Kidney capillary endothelial cell (primary cell): ENCODE measurements at places on chromosomes 6 and 20.

DNA sequence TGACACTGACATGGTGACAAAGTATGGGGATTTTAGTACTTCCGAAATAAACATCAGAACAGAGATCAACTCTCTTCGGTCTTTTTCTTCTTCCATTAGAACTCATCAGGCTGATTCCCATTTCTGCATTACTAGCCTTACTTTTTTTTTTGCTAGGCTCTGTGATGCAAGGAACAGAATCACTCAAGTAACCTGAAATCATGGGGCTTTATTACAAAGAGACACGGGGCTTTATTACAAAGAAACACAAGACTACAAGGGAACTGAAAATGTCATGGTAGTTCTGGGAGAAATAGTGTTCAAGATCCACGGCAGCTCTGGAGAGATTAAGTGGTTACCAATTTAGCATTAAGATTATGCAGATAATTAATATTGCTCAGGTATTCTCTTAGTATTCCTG, 11.6 kb downstream of the SOX4 start:
- no peak for DNase-seq

DNA sequence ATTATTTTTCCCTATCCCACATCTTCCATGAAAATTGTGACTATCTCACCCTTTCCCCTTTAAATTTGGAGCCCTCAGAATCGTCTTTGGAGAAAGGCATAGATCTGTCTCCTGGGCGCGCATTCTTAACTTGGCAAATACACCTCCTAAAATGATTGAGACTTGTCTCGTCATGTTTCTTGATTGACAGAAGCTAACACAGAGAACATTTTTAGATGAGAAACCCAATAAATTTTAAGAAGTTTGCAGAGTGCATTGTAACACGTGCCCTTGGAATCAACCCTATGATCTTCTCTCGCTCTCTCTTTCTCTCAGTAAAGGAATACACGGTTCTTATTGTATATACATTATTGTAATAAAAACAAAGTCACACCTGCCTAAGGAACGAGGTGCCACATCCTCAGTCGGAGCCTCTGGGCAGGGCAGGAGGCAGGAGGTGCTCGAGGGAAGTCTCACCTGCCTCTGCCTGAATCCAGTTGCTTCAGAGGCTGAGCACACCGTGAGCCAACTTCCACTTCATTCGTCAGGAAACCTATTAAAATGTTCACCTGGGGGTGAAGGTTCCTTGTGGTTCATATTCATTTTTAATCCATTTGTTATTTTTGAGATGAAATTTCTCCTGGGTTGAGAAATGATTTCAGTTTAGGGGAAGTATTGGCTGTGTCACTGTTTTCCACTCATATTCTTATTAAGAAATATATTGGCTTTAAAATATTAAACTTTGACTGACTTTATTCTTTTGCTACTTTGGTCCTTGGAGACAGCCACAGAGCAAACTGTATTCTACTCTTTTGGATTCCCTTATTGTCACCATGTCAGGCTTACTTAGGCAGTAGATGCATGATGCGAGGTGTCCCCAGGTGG, 90.5 kb upstream of the THBS2 start:
- DNase-seq = no peak

GRCh38 chr20:50930139-50930975, 880 bp downstream of the ADNP start:
- no peak for DNase-seq

DNA sequence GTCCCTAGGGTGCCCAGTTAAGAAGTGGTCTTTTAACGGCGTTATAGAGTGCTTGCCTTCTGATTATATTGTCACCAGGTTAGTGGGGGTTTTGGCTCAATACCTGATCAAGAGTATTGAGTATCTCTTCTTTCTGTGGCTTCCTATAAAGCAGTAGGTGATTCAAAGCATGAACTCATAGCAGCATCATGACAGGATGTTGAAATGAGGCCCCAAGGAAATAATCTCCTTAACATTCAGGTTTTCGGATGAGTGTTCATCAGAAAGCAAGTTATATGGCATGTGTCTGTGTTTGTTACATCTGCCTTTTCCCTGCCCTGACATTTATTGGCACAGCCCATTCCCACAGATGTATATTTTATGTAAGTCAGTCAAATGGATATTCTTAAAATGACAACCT, 301.0 kb downstream of the FARS2 start:
- DNase-seq = no peak

DNA sequence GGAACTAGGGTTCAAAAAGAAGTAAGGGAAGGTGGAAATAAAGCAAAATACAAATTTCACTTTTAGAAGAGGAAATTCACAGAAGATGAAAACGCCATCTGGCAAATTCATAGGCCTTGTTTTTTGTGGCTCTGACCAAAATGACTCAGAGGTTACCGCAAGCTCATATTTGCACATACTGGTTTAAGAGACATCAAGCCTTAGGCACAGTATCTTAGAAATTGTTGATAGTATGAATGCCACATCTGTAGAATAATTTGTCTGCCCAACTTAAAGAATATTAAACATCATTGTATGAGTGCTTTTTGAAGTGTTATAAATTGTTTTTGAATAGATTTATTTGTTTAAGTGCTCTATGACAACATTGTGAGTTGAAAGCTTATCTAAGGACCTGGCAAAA, 10.6 kb downstream of the TAAR1 start:
- no peak for DNase-seq

GRCh38 chr20:32807706-32808105, 12.0 kb upstream of the MAPRE1 start:
- DNase-seq = no peak

DNA sequence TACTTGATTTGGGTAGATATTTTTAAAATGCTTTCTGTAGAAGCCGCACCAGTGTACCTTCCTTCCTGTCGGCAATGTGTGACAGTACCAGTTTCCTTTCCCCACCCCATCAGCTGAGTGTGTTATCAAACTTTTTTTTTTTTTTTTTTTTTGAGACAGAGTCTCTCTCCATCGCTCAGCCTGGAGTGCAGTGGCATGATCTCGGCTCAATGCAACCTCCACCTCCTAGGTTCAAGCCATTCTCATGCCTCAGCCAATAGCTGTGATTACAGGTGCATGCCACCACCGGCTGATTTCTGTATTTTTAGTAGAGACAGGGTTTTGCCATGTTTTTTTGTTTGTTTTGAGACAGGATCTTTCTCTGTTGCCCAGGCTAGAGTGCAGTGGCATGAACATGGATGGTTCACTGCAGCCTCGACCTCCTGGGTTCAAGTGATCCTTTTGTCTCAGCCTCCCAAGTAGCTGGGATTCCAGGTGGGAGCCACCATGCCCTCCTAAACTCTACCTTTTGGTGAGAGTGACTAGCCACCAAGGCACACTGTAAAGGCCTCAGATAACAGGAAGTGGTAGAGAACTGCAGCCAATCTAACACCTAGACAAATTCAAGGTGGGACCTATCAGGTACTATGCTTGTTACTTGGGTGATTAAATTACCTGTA, 26.5 kb upstream of the ZBTB22 start:
- DNase-seq = no peak

- DNase-seq = no peak
Measured at GRCh38 chr6:52840763-52841585, at the start of gene GSTA5. Gene GSTA5 (minus strand): TSS chr6:52840813.

DNA sequence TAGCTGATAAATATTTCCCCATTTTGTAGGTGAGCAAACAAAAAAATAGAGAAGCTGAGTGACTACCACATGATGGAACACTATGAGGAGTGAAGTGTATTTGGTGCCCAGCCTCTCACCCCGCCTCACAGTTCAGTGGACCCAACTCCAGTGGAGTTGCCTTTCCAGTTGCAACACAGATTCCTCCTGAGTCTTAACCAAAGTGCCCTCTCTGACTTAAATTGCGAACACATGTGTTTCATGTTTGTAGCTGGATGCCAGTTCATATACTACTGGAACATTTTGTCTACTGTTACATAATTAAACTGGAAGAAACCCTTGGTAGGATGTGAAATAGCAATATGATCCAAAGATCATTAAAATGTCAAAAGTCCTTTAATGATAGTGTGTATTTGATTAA, 448.9 kb downstream of the COL12A1 start:
- no peak for DNase-seq

- no peak for DNase-seq
Measured at GRCh38 chr6:116096979-116097816, 3.5 kb upstream of the NT5DC1 start.

- no peak for DNase-seq
Measured at GRCh38 chr20:61350500-61351250, 98.6 kb downstream of the CDH4 start.

DNA sequence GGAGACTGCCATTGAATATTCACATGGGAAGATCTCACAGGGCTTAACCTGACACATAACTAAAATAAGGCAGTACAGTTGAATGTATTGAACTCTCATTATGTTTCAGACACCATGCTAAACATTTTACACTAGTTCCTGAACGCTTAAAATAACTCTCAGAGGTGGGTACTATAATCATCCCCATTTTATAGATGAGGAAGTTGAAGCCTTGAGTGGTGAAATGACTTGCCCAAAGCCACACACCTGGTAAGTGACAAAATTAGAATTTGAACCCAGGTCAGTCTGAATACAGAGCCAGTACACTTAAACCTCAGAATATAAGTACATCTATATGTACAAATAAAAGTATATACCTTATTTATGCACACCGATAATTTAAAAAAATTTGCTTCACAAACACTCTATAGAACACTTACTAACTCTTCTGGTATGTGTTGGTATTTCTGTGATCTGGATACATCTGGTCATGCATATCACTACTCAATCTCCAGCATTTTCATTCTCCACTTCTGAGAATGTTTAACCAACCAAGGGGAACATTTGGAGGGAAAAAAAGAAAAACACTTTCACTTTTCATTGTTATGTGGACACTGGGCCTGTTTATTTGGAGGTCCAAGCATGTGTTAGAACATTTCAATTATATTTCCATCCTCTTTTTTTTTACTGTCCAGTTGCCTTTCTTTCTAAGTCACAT, 4.6 kb upstream of the BICRAL start:
- DNase-seq = no peak

- no peak for DNase-seq
Measured at GRCh38 chr6:45617441-45617840, 239.7 kb upstream of the SUPT3H start.

DNA sequence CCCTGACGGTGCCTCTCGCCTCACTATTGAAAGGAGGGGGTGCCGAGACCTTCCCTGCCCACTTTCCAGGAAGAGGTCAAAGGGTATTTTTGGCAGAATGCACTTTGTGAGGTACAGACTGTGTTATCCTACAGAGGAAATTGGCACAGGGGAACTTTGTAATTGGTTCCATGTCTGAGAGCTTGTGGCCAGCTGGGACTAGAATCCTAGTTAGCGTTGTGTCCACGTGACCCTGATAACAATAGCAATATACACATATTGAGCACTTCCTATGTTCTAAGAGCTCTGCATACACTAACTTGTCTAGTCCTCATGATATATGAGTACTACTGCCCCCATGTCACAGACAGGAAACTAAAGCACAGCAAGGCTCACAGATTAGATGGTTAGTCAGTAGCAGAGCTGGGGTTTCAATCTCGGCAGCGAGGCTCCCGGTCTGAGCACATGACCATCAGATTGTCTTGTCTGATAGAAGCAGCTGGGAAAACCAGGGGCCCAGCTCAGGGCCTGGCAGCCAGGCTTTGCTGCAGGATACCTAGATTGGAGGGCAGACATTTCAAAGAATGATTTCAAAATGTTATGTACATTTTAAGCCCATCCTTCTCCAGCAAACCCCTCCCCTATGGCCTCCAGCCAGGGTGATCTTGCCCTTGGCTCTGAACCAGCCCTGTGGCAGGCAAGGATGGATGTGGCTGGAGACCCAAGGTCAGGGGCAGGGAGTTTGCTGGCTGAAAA, 1.4 kb downstream of the MAPK13 start:
- peak; percentile 98 for DNase-seq

DNA sequence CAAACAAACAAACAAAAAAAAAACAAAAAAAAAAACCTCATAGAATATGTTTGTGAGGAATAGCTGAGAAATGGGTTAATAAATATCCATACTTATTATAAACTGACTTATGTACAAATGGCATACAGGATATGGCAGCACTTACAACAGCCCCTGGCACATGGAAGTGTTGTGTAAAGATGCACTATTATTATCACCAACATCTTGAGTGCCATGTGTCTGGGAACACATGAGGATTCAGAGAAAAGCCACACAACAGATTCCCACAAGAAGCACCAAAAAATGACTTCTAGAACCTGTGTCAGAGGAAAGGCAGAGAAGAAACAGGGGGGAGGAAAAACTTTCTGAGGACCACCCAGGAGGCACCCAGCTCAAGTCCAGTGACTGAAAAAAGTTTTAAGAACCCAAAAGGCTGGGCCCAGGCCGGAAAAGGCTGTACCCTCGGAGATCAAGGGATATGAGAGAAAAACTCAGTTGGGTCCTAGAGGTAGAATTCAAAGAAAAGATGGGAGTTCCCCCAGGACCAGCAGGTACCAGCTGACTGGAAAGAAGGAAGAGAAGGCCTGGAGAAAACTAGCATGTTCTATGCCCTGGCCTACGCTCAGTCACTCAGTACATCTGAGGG, 9.4 kb upstream of the TAF8 start:
- DNase-seq = no peak

DNA sequence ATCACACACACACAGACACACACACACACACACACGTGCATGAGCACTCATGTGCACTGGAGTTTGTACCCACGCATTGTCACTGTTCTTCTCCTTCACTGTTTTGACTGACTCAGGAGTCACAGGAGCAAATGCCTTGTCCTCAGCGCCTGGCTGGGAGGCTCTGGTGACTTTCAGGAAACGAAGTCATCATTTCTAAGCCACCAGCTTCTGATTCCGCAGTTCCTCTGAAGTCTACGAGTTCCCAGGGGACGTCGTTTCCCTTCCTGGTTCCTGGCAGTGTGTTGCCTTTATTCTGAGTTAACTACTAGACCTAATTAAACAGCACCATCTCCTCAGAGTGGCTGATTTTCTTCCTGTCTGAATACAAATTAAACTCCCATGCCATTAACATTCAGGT, 82.2 kb upstream of the PMEPA1 start:
- DNase-seq = peak; percentile 97

GRCh38 chr6:132728616-132729015, 14.8 kb upstream of the VNN1 start:
- DNase-seq = no peak

DNA sequence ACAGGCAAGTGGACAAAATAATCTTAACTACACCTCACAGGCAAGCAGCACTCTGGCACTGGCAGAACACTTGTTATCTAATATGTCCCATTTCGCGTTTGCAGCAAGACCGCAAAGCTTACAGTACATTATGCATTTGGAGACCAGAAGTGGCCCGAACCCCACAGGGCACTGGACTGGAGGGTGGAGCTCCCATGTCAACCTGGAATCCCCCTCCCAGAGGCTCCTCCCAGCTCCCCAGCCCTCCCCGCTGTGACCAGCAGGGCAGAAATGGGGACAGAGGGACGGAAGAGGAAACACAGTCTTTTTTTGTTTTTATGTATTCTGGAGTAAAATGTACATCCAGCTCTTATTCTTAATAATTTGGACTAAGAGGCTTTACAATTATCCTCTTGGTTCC, 263.7 kb downstream of the SMOC2 start:
- DNase-seq = no peak

GRCh38 chr6:108083349-108083748, 8.8 kb upstream of the OSTM1 start:
- DNase-seq = no peak

DNA sequence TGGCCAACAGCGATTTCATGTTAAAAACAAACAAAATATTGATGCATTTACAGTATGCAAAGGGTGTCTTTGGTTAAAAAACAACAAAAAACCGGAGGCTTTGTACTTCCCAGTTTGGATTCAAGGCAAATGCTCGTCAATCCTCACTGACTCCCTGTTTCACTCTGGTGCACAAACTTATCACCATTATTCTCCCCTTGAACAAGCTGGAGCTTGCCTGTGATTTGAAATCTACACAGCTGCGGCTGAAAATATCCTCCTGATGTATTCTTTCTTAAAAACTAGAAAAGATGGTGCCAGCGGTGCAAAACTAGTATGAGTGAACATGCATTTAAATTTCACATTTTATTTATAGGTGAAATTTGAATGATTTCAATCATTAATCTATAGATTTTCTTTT, 3.3 kb downstream of the PERP start:
- DNase-seq = no peak
